ENCODE measurements at places on chromosomes 12 and 14.

- peak; percentile 67 for DNase-seq
Observed at GRCh38 chr12:54154681-54155186, 34.1 kb downstream of the SMUG1 start.

DNA sequence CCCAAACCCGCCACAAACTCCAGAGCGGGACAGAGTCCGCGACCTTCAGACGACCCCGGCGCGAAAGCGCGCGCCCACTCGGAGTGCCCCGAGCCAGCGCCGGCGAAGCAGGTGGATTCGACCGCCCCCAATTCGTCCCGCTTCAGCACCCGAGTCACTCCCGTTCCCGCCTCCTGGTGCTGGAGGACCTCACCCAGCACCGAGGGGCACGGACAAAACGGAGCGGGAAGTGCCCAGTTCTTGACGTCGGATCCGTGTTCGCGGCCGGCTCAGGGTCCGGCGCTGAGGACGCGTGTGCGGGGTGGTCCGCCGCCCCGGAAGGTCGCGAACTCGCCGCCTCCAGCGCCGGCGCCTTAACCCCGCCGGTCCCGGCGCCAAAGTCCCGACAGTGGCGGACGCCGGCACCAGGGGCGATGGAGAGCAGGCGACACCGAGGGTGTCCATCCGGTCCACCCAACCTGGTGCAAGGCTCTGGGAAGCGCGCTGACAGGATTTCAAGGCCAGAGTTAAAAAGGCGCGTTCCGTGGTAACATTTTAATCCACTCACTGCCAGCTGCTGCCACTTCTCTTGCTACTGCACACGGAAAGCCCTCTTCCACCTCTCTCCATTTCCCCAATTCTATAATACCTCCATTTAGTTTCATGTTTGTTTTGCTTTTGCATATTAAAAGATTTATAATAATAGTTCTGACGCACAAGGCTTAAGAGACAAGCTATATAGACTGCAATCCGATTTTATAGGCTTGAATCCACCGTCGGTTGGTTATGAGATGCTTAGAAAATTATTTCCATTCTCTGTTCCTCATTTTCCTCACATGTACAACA, 240.0 kb upstream of the CPNE8 start:
- peak; percentile 80 for DNase-seq

DNA sequence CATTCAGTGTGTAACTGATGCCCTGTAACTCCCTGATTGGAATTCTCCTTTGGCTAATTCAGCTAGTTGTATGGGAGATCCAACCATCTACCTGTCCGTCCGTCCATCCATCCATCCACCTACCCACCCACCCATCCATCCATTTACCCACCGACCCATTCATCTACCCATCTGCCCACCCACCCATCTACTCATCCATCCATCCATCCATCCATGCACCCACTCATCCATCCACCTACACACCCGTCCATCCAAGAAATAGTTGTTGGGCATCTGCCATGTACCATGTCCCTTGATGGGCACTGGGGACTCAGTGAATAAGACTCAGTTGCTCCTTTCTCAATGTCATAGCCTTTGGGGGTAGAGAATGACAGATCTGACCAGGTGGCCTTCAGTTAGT, 48.1 kb downstream of the CCDC92 start:
- DNase-seq: no peak

DNA sequence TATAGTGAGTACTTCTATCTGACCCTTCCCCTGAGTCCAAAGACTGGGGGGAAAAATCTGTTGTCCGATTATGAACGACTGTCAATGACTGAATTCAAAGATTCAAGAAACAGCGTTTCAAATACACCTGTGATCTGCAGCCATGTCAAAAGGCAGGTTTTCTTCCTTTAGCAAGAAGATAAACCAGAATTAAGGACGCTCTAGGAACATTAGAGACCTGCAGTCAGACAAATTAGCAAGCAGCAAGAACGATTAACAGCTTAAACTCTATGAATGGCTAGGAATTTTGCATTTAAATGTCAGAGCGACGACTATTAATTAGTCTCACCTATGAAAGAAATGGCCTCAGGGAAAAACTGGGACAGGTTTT, 2.1 kb downstream of the DUSP6 start:
- no peak for DNase-seq

DNA sequence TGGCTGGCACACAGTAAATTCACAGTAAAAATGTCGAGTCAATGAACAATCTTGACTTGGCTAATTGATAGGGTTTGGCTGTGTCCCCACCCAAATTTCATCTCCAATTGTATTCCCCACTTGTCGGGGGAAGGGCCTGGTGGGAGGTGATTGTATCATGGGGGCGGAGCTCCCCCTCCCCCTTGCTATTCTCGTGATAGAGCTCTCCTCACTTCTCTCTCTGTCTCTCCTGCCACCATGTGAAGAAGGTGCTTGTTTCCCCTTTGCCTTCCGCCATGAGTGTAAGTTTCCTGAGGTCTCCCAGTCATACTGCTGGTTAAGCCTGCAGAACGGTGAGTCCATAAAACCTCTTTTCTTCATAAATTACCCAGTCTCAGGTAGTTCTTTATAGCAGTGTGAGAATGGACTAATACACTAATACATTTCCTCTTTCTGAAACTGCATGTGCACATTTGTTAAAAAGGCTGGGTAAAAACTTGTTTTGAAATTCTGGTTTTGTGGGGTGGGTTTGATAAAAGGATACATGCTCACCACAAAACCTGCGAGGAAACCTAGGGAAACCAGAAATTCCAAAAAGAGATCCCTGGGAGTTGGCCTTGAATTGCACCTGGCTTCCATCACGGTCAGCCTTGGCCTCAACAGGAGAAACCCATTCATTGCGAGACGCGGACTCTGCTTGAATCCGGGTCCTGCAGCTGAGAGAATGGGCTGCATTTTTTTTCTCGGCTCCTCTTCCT, 16.2 kb upstream of the MYL2 start:
- DNase-seq: no peak

GRCh38 chr12:75194250-75194649, 15.4 kb downstream of the KCNC2 start:
- no peak for DNase-seq

DNA sequence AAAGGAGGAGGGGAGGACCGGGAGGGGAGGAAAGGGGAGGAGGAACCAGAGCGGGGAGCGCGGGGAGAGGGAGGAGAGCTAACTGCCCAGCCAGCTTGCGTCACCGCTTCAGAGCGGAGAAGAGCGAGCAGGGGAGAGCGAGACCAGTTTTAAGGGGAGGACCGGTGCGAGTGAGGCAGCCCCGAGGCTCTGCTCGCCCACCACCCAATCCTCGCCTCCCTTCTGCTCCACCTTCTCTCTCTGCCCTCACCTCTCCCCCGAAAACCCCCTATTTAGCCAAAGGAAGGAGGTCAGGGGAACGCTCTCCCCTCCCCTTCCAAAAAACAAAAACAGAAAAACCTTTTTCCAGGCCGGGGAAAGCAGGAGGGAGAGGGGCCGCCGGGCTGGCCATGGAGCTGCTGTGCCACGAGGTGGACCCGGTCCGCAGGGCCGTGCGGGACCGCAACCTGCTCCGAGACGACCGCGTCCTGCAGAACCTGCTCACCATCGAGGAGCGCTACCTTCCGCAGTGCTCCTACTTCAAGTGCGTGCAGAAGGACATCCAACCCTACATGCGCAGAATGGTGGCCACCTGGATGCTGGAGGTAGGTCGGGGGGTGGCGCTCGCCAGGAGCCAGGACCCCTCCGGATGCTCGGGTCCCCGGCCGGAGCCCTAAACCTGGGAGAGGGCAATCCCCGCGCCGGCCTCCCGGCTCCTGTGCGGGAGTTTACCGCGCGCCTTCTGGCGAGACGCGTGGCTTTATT, at the start of gene CCND2:
Gene CCND2 (plus strand): TSS at position 111 of the 744 bp plus-strand sequence. CDS start 279 bp downstream, at position 390.
- peak; percentile 67 for DNase-seq

GRCh38 chr14:89603938-89604480, 187.0 kb upstream of the FOXN3 start:
- peak; percentile 30 for DNase-seq

- DNase-seq: no peak
Observed at GRCh38 chr12:83473408-83474095, 786.8 kb downstream of the TMTC2 start.

DNA sequence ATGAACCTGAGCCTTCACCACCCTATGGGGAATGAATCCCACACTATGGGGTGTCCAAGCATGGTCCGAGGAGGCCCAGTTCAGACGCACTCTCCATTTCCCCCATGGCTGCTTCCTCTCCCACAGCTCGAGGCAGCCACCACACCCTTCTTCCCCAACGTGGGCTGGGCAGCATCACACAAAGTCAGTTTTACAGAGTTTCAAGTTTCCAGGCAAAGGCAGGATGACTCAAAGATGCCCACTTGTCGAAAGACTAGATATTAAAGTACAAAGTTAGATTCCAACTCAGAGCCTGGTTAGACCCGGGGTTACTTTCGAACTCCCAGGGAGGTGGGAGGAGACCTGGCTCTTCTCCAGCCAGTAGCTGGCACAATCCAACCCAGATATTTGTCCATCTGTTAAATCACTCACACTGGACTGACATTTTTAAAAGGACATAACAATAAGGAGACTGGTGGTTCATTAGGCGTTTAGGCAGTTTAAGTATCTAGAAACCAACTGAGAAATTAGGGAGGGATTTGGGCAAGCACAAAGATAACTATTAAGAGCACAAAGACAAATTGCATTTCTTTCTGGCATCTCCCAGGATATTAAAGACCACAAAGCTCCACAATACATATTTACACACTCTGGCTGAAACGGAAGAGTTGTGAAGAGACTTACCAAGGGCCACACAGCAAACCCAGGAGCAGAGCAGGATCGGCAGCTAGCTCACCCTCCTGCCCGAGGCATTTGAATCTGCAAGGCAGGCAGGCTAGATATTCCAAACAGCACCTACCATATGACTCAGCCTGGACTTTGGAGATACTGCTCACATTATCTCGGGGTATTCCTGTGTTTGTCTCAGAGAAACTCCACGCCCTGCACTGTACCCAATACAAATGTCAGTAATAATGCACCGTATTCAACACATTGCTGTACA, 34.8 kb downstream of the TMCC3 start:
- DNase-seq: peak; percentile 75
